ENCODE measurements at places on chromosomes 4 and X. TPM values are rescaled to one million over a fixed set of nuclear protein-coding genes. Genes with fewer than 3 reads are reported as not detected.

DNA sequence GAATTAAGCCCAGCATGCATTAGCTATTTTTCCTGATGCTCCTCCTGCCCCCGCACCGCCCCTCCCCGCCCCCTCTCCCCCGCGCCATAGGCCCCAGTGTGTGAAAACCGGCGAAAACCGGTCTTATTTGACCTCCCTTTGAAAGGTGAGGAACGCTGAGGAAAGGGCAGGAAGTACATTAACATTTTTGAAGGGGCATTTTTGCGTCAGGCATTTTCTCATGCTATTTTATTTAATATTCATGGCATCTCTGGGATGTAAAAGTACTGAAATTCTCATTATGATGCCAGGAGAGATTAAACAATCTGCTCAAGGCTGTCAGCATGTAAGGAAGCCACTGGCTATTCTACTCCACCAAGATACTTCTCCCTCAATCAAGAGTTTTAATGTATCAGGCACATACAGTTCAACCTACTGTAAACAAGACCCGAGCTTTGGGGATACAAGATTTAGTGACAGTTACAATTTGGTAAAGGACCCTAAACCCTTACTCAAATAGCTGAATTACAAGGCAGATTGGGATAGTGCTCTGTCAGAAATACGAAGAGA is 1.2 kb upstream of the NMU start:
- DNase-seq: no peak
- H3K4me3 ChIP-seq: no peak overlapping the region
- peaks cover 68% of the 10 kb centered on the region for H3K27me3 ChIP-seq
- H3K36me3 ChIP-seq: no peaks in the 10 kb centered on the region
- H3K4me1 ChIP-seq: peaks cover 13% of the 10 kb centered on the region

DNA sequence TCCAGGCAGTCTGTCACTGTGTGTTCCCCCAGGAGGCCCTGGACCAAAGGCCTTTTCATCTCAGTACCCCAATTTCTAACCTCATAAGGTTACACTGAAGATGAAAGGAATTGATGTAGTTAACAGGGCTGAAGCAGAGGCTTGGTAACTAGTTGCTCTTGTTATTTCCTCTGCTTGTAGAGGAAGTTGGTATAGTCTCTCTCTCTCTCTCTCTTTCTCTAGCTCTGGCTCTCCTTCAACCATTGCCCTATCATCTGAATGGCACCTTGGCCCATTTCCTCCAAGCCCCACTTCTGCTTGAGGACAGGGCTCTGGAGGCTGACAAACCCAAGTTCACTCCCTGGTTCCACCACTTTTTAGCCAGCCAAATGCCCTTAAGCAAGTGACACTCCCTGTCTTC is 96.1 kb downstream of the MAMLD1 start:
- H3K36me3 ChIP-seq: no peaks in the 10 kb centered on the region
- H3K27ac ChIP-seq: no peak overlapping the region
- H3K4me1 ChIP-seq: no peaks in the 10 kb centered on the region

- no peak for DNase-seq
- no peaks in the 10 kb centered on the region for H3K27me3 ChIP-seq
- H3K4me1 ChIP-seq: peaks cover 59% of the 10 kb centered on the region
Measured at GRCh38 chr4:152488246-152488645, 47.6 kb downstream of the FBXW7 start.

DNA sequence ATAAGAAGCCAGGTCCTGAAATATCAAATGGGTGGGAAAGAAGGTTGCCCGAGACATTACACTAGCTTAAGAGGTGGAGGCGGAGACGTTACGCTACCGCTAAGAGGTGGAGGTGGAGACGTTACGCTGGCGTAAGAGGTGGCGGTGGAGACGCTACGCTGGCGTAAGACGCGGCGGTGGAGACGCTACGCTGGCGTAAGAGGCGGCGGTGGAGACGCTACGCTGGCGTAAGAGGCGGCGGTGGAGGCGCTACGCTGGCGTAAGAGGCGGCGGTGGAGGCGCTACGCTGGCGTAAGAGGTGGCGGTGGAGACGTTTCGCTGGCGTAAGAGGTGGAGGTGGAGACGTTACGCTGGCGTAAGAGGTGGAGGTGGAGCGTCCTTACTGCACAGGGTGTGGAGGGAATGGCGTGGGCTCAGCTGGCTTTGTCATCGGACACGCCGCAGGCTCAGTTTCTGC is 12.8 kb downstream of the CYP4V2 start:
- no peaks in the 10 kb centered on the region for H3K27me3 ChIP-seq
- H3K27ac ChIP-seq: no peak overlapping the region

DNA sequence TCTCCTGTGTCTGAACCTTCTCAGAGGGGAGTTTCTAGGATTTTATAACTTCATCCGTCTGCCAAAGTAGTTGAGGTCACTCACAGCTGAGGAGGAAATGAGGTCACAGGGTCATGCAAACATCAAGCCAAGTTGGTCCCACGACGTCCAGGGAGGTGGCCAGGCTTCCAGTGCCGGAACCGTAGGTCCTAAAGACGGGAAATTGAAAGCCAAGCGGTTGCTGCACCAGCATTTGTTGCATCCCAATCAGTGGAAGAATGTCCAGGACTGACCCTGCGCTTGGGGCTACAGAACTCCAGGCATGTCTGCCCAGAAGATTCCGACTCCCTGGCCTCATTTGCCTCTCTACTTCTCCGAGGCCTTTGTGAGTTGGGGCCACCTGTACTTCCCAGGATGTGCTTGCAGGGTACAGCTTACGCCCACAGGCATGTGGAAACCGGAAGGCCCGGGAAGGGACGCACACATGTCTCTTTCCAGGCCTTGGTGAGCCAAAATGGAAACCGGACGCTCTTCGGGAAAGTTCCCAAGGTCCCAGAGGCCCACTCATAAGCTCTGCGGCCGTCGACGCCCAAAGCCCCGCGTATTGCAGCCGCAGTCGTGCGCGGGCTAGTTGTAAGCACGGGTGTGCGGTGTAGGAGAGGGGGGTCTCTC is 9.3 kb downstream of the PRDM8 start:
- no peak overlapping the region for H3K27ac ChIP-seq
- H3K27me3 ChIP-seq: peaks cover 64% of the 10 kb centered on the region
- H3K36me3 ChIP-seq: no peaks in the 10 kb centered on the region
- no peak for DNase-seq
- H3K4me3 ChIP-seq: no peak overlapping the region

GRCh38 chr4:137823007-137823406 is 290.7 kb upstream of the PCDH18 start:
- no peaks in the 10 kb centered on the region for H3K27me3 ChIP-seq
- H3K36me3 ChIP-seq: no peaks in the 10 kb centered on the region
- DNase-seq: no peak
- H3K27ac ChIP-seq: no peak overlapping the region

The SGCB gene
- total RNA-seq: 29.7 TPM

The MYOZ2 gene
- total RNA-seq: 0.16 TPM

The FAAH2 gene
- total RNA-seq: 9.8 TPM

The RENBP gene
- 2.5 TPM for total RNA-seq

The L1CAM gene
- total RNA-seq: 1.4 TPM

The FRG2 gene
- total RNA-seq: not detected

All from progenitor cell of endocrine pancreas (in vitro differentiated cells).